ENCODE measurements at places on chromosomes 1 and 21. TPM values are rescaled to one million over a fixed set of nuclear protein-coding genes. Genes with fewer than 3 reads are reported as not detected.

Gene CENPF
- 135 TPM for polyA plus RNA-seq

DNA sequence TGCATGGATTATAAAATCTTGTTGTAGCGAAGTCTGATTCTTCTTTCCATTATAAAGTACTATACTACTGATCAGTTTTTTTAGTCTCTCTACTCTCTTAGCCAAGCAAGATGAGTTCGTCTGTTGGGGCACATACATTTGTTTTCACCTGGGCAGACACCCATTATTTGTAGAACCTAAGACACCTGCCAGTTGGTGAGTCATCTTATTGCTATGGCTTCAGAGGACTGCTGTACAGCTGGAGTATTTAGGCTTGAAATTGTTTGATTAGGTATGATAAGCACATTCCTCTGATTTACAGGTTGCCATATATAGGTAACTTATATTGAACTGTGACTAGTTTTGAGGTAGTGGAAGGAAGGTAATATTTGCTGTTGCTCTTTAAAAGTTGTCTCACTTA, 17.2 kb downstream of the RBM15 start:
- no peak for DNase-seq

Gene ADAMTS4
- polyA plus RNA-seq, result 1.1 TPM

Gene FAM151A
- polyA plus RNA-seq, result 38.1 TPM

DNA sequence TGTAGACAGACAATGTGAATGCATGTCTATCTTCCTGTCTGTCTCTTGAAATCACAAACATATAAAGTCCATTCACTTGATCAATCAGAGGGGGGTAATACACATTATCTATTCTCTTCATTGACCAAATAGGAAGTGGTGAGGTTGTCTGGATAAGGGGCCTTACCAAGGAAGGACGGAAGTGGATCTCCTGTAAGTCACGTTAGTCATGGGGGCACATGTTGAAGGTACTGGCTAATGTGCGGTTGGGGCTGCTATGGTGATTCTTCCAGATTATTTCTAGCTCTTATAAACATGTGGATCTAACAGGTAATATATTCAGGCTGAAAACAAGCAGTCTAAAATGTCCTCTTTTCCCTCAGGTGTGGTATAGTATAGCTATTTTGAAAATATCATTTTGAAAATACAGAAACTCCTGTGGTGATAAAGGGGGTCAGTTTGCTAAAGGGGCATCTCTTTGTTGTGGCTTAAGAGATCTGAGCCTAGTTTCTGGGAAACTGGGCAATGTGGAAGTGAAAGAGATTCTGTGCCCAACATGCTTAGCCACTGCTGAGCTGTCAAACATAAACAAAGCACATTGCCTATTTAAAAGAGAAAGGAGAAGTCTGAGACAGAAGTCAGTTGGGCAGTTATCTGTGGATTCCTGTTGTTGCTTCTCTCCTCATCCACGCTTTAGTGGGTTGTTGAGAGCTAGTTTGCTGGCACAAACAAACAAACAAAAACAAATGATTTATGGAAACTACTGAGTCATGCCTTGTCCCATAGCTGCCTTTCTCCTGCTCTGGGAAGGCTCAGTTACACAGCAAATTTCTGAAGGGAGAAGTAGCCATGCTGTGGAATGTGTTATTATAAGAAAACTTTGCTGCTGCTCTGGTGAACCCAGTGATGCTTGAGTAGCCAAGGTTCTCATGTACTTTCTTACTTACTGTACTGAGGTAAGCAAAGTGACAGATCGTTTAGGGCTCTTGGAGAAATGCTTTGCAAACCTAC, 166.9 kb downstream of the HLX start:
- peak; percentile 19 for DNase-seq

DNA sequence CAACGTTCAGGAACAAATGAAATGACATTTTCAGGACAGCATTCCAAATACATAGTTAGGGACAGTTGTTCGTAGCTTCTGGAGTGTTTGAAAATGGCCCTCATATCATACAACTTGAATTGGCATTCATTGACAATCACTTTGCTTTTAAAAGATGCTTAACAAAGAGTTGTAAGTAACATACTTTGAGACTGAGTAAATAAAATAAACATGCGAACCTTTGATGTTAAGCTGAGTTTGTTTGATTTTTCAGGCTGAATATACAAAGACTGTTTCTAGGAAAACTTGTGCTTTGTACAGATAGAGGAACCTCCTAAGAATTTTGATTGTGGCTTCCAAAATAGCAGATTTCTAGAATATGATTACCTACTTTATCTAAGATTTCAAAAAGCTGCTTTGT, 45.3 kb downstream of the ITSN1 start:
- no peak for DNase-seq

DNA sequence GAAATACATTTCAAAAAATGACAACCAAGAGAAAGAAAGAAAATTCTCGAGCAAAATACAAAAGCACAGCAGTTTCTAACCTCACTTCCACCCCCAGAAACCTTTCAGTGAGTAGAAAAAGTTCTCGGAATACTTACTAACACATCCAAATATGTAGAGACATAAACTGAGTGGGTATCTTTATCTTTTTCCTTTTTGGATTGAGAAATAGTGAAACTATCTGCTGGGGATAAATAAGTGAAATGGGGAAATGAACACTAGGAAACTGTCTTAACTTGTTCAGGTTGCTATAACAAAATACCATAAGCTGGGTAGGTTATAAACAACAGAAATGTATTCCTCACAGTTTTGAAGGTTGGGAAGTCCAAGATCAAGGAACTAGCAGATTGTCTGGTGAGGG, 72.0 kb downstream of the VCAM1 start:
- no peak for DNase-seq

Gene OR2AK2
- not detected for polyA plus RNA-seq

Gene EPHA2
- 15.4 TPM for polyA plus RNA-seq

Gene ADORA3
- polyA plus RNA-seq, result 1.1 TPM

DNA sequence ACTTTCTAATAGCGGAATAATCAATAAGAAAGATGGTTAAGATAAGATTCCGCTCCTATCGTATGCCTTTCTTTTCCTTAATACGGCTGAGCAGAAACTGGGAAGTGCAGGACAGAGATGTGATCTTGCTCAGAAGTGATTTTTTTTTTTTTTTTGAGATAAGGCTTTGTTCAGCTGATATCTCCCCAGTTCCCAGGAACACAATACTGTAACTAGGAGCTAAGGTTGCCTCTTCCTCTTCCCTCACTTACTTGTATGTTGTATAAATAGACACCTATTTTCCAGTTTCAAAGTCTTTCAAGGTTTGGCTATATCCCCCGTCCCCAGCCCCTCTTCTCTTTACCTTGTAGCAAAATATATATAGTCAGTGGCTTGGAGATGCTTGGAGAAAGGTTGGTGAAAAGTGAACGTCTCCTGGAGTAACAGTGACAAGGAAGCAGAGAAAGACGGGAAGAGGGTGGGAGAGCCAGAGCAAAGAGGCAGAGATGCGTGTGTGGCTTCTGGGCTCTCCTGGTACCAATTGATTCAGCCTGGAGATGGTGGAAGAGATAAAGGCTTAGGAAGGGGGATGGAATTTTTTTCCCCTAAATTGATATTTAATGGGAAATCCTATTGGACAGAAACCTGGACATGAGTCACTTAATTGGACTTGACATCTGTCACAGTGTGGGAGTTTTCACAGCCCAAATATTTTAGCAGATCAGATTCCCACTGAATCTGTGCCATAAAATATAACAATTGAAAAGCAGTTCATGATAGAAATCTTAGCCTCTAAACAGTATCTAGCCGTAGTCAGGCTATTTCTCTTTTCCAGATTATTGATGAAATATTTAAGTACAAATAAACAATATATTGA, at the start of gene NHLH2:
NHLH2 (minus strand) TSS at position 522 of the 856 bp plus-strand sequence. CDS start 2,754 bp downstream, outside the sequence.
- no peak for DNase-seq

DNA sequence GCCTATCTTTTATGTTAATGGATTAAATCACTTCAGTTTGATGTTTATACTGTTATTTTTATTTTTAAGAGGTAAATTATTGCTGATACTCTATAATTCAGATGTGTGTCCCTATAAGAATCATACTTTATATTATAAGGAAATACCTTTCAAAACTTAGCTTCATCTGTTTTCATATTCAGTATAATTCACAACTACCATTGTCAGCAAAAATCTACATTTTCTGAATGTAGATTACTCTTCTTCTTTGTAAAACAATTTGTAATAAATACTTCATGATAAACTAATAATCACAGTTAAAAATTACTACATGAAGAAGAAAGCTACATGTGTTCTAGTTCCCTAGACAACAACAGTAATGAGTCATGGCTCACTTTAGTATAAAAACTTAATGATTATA, 115.4 kb upstream of the SERTAD4 start:
- DNase-seq, result no peak

GRCh38 chr1:205677167-205677566, 3.1 kb downstream of the SLC45A3 start:
- no peak for DNase-seq

DNA sequence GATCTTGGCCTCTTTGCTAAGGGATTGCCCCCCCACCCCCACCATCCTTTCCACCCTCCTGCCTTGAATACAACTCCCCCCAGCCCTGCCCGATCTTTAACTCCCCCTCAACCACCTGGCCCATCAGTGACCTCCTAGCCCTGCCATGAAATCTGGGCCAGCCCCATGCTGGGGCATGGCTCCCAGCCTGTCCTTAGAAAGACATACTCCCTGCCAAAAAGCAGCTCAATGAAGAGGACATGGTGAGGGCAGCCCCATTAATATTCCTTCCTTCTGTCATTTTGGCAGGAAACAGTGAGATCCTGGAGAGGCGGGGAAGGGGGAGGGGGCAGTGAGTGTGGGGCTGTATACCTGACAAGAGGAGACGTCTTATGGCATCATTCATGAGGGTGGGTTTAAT, 66.8 kb upstream of the DISP3 start:
- no peak for DNase-seq
